ENCODE measurements at places on chromosomes 7 and 10.

- no peak for DNase-seq
Measured at GRCh38 chr7:111842491-111842890, 280.2 kb upstream of the IMMP2L start.

- no peak for DNase-seq
Measured at GRCh38 chr10:111974325-111974724, 209.2 kb downstream of the GPAM start.

GRCh38 chr10:117727421-117727820 is 184.9 kb downstream of the EMX2 start:
- no peak for DNase-seq

GRCh38 chr10:75814014-75814413 is 382.6 kb downstream of the LRMDA start:
- DNase-seq: no peak

DNA sequence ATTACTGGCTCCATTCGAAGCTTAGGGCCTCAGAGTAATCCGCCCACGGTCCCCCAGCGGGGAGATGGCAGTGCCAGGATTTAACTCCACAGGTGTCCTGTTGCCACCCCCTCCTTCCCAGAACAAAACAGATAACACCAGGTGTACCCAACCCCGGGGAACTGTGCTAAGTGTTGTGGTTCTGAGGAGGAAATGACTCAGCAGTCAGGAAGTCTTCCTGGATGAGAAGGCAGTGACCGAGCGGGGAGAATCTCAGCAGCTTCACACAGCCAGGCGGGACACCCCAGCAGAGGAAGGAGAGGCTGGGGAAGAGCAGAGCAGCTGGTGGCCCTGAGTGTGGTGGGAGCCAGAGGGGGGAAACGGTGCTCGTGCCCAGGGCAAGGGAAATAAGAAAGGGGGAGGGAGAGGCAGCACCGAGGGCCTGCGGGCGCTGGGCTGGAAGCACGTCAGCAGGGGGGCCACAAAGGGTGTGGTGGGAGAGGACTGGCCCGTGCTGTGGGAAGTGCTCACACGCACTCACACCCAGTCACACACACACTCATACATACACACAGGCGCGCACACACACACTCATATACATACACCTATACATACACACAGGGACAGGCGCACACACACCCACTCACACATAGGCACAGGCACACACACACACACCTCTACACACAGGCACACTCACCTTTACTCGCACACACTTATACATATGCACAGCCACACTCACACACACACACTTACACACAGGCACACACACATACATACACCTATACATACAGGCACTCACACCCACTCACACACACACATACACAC is 59.8 kb upstream of the CHST15 start:
- peak; percentile 66 for DNase-seq

GRCh38 chr10:82394122-82394521 is 519.1 kb downstream of the NRG3 start:
- DNase-seq: no peak

GRCh38 chr10:114726820-114727271 is 68.8 kb upstream of the ABLIM1 start:
- no peak for DNase-seq

- peak; percentile 29 for DNase-seq
Measured at GRCh38 chr10:94402843-94403379, 570 bp downstream of the TBC1D12 start.

DNA sequence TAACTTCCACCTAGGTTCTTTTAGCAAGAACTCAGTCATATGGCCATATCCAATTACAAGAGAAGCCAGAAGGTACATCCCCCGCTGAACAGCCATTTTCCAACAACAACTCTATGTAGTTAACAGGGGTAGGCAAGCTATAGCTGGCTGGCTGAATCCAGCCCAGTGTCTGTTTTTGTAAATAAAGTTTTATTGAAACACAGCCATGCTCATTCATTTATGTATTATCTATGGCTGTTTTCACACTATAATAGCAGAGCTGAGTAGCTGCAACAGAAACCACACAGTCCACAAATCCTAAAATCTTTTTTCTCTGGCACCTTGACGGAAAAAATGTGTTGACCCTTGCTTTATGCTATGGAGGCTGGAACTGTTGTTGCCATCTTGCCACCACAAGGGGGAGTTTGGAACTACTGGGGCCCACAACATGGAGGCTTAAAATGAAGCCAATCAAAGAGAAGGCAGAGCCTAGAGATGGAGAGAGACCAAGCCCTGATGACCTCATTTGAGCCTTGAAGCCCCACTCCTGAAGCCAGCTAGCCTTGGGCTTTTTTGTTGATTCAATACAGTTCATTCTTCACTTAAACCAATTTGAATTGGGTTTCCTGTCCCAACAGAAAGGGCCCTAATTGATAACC is 33.3 kb upstream of the XPNPEP1 start:
- DNase-seq: peak; percentile 59
